ENCODE measurements at places on chromosomes 11 and 22. TPM values are rescaled to one million over a fixed set of nuclear protein-coding genes. Genes with fewer than 3 reads are reported as not detected.

DNA sequence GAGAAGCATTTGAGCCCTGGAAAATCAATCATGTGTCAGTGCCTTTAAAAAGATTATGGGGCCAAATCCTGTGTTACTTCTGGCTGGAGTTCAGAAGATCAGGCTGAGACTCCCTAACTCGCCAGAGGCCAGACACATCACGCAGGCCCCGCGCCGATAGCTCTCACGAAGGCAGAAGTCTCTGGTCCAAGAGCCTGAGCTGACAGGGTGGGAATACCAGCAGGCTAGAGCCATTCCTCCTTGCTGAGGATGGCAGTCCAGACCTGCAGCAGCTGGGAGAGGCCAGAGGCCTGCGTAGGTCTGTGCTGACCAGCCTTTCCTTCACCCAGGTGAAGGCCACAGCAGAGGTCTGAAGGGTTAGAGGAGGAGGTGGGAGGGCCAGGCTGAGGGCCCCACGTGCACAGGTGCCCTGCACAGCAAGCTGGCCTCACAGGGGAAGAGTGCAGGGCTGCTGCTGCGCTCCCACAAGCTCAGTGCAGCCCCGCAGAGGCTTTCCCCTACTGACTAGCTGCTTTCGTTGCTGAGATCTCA lies 52.9 kb downstream of the ST14 start:
- no peak for DNase-seq

GRCh38 chr22:40534379-40535188 lies 101.9 kb downstream of the MRTFA start:
- DNase-seq = no peak

GRCh38 chr22:44102856-44103255 lies 77.9 kb upstream of the PARVG start:
- DNase-seq = no peak

GRCh38 chr11:128664317-128664716 lies 29.6 kb upstream of the FLI1 start:
- DNase-seq = no peak

GRCh38 chr11:113859665-113860064 lies 15.7 kb downstream of the USP28 start:
- no peak for DNase-seq

TESMIN gene
- 3.8 TPM for total RNA-seq
